CD14-positive monocyte (primary cell): ENCODE measurements at places on chromosomes 11 and 22.

GRCh38 chr22:23789121-23789520, 2.4 kb downstream of the SMARCB1 start:
- no peak for DNase-seq

- no peak for DNase-seq
Observed at GRCh38 chr11:17073370-17074027, 4.0 kb downstream of the RPS13 start.

GRCh38 chr11:15346907-15347306, 232.2 kb downstream of the INSC start:
- DNase-seq = no peak

GRCh38 chr11:39220069-39220468, 2239.4 kb downstream of the LRRC4C start:
- DNase-seq = no peak

- DNase-seq = no peak
Observed at GRCh38 chr11:16157327-16157726, 199.0 kb downstream of the SOX6 start.

GRCh38 chr22:21624120-21624879, 5.5 kb downstream of the YDJC start:
- no peak for DNase-seq

- no peak for DNase-seq
Observed at GRCh38 chr22:35476341-35476740, 64.3 kb upstream of the RASD2 start.

DNA sequence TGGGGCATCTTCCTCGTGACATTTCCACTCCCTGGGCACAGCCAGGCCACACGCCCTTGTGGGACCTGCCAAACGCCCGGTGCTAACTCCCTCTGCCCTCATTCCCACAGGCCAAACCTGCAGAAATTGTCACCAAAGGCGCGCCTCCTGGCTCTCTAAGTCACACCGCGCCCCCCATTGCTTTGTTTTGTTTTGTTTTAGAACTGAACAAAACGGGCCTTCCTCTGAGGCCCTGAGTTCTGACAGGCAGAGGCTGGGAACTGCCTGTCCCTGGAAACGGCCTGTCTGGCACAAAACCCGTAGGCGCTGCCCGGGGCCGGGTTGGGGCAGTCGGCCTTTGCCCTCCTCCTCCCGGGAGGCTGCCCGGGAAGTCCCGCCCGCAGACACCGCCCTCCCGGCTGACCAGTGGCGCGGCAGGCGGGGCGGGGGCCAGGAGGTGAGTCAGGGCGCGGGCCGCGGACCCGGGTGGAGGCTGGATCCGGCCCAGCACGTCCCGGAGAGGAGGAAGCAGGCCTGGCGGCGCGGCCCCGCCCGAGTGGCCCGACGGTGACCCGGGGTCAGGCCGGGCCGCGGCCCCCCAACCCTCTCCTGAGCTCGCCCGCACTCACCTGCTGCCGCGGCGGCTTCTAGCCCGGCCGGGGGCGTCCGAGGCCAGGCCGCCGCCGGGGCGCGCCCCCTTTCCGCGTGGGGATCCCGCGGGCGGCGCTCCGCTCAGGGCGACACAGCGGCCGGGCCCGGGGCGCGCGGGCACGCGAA, 465 bp downstream of the SUN2 start:
- DNase-seq = peak; percentile 95

- DNase-seq = no peak
Observed at GRCh38 chr11:78220218-78221157, 31.8 kb downstream of the USP35 start.

DNA sequence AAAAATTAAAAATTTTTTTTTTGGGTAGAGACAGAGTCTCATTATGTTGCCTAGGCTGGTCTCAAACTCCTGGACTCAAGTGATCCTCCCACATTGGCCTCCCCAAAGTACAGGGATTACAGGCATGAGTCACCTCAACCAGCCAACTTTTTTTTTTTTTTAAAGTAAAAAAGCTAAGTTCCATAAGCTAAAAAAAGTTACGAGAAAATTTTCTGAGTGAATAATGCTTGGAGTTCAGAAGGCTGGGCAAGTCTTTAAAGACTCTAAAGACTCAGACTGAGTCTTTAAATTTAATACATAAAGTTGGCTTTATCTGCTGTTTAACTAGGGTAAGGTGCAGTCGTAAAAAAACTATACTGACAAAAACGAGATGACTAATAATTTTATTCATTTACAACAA, 5.6 kb downstream of the DDX6 start:
- DNase-seq = no peak

GRCh38 chr11:45660729-45661438, 4.5 kb downstream of the CHST1 start:
- no peak for DNase-seq

DNA sequence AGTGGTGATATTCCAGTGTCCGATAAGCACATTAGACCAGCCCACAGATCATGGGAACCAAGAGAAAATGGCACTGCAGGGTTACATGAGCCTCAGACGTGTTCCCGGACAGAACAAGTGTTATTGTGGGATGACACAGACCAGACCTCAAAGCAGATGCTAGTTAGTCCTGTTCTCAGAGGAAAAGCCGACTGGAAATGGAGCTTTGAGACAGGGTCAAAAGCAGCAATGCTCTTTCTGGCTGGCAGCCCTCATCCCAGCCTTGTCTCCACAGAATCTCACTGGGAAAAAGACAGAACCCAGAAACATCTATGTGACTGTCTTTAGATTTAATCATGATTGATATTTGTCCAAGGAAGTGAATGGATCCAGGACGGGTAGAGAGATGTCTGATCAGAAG, 506.8 kb downstream of the INSC start:
- no peak for DNase-seq

DNA sequence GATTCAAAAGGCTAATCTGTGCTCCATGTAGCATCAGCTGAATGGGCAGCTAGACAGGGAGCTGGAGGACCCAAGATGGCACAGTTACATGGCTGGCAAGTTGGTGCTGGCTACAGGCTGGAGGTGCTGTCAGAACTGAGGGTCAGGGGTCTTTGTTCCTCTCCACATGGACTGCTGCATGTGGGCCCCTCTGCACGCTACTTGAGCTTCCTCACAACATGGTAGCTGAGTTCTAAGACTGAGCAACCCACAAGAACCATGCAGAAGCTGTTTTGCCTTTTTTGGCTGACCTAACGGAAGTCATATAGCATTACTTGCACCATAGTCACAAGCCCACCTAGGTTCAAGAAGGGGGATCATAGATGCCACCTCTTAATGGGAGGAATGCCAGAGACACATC, 196.1 kb downstream of the GRIK4 start:
- DNase-seq = no peak

DNA sequence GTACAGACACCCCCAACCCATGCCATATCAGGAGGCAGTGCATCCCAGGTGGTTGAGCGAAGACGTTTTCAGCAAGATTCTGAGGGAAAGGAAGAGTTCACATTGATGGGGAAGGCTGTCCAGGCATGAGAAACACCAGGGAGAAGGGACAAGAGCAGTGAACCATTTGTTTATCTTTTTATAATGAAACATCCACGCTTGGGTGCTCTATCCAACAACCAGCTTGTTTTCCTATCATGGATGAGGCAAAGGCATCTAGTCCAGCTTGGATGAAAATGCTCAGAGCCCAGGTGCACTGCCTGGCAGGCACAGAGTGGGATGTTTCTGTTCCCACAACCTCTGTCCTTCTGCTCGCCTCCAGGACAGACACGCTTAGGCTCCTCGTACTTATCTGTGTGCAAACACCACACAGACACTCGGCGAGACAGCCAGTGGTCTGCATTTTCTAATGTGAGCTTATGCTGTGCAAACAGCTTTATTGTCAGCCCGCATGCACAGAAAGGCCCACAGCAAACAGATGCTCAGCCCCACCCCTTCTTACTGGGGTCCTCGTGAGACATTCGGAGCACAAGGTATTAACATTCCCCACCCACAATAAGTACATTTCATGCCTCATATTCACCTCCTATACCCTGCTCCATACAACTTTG, 45.4 kb upstream of the NTM start:
- no peak for DNase-seq

- DNase-seq = peak; percentile 91
Observed at GRCh38 chr11:61357233-61357893, 4.3 kb downstream of the CYB561A3 start.

DNA sequence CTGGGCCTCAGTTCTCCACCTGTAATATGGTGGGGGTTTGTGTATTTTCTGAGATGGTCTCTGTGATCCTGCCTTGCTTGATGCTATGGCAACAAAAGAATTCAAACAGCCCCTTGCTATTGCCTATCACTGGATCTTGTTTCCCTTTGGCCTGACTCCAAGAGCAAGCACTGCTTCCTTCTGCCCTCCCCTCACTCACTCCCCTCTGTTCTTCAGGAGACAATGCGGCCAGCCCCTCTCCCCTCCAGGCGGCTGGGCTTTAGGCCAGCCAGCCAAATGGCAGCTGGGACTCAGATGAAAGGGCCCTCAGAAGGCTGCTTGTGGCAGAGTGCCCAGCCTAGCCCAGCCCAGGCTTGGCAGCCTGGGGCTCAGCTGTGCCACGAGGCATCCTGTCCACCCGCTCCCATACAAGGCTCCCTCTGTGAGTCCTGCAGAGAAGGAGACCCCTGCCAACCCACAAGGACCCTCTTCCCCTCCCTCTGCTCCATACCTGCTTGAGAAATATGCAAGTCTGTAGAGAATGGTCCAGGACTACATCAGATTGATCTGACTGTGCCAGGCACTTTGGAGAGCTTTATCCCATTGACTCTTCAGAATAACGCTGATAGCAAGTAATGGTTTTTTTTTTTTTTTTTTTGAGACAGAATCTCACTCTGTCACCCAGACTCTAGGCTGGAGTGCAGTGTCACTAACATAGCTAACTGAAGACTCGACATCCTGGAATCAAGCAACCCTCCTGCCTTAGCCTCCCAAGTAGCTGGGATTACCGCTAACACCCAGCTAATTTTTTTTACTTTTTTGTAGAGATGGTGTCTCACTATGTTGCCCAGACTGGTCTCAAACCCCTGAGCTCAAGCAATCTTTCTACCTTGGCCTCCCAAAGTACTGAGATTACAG, 7.6 kb upstream of the KCTD14 start:
- no peak for DNase-seq

DNA sequence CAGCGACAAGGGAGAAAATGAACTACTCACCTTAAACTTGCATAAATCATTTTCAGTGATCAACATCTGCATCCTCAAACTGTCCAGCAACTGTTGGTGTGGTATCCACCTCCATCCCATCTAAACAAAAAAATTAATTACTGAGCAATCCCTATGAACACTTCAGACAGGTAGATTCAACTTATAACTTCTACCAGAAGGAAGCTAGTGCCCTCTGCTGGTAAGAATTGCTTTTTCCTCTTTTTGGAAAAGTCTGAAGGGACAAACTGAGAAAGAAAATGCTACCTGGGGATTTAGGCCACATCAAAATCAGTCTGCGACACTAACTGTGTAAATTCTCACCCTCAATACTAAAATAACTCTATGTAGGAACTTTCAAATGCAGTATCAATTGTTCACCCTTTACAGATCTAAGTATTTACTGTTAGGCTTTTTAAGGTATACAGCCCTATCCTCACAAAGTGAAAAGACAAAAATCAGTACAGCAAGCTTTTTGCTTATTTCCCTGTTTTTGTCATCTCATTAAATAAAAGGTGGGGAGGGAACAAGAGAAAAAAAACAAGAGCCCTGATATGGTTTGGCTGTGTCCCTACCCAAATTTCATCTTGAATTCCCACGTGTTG, 17.9 kb downstream of the CLNS1A start:
- peak; percentile 15 for DNase-seq

GRCh38 chr11:18703001-18703763, 4.6 kb downstream of the TMEM86A start:
- DNase-seq = no peak

GRCh38 chr11:71372693-71373657, 75.2 kb downstream of the DHCR7 start:
- DNase-seq = no peak

DNA sequence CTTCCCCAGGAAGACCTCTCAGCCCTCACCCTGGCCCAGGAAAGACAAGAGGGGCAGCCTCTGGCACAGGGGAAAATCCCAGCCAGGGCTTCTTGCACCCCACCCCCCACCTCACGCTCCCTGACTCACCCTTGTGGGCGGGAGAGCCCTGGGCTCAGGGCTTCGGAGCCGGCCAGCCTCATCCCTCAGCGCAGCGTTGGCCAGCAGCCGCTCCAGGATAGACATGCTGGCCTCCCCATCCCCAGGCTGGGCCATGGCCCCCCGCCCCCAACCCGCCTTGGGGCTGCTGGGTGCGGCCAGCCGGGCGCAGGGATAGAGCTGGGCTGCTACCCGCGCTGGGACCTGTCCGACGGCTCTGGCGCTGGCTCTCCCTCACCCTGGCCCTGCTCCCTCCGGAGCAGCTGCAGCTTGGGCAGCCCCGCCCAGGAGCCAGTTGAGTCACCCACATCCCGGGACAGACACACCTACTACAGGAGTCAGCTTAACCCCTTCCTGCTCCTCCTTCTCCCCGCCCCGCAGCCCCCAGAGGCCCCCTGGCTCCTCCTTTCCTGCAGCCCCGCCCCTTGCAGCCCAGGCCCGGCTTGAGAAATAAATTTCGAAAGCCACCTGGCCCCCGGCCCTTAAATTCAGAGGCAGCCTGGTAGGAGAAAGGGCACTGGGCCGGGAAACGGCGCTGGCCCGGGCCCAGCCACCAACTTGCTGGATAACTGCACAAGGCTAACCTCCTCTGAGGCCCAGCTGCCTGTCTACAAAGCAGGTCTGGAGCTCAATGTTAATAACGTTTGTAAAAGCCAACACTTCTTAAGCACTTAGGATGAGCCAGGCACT, 13.4 kb downstream of the TNKS1BP1 start:
- DNase-seq = peak; percentile 81

DNA sequence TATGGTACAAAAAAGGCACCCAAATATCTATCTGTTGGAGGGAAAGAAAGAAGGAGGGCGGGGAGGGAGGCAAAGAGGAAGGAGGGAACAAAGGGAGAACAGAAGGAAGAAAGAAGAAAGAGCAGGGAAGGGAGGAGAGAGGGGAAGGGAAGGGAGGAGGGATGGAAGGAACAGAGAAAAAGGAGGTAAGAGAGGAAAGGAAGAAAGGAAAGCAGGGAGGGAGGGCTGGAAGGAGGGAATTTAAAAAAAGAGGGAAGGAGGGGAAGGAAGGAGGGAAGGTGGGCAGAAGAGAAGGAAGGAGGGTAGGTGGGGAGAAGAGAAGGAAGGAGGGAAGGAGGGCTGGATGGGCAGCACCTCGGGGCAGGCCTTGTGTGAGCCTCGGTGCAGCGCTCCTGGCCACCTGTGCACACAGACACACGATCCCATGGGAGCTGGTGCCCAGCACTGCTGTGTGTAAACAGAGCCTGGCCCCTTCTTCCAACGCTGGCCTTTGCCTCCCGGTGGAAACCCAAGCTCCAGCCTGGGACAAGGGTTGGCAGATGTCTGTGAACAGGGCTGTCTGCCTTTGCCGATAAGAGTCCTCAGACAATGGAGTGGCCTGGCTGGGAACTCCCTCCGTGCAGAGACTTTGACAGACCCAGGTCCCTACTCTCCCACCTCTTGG, 23.2 kb downstream of the SMIM38 start:
- DNase-seq = no peak

DNA sequence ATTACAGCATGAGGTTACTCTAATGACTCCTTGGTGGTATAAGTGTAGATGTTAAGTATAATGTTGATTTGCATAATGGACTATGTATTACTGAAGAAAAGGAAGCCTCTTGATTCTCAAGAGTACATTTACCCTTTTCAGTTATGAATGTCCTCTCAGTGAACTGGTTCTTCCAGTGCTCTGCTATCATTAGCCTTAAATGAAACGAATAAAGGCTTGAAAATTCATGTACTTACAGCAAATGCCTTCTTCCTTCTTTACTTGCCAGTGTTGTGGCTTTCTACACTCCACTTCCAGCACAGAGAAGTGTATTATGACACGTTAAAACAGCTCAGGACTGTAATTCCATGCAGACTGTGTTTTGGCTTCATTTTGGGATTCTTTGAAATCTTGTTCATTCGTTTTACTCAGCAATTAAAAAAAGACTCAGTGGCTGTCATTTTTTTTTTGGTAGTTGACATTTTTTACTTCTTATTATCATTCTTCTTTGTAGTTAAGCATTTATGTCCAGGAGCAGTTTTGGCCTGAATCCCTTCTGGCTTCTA, 96.9 kb downstream of the MTMR3 start:
- DNase-seq = no peak
